Stimulated activated CD4-positive, alpha-beta T cell treated with anti-CD3 and anti-CD28 coated beads, Interleukin-15, amount 100 ng/mL, for 24 hours (primary cell): ENCODE measurements at places on chromosomes 6 and 20.

GRCh38 chr20:54711071-54711470, 235.7 kb downstream of the DOK5 start:
- no peak for DNase-seq

DNA sequence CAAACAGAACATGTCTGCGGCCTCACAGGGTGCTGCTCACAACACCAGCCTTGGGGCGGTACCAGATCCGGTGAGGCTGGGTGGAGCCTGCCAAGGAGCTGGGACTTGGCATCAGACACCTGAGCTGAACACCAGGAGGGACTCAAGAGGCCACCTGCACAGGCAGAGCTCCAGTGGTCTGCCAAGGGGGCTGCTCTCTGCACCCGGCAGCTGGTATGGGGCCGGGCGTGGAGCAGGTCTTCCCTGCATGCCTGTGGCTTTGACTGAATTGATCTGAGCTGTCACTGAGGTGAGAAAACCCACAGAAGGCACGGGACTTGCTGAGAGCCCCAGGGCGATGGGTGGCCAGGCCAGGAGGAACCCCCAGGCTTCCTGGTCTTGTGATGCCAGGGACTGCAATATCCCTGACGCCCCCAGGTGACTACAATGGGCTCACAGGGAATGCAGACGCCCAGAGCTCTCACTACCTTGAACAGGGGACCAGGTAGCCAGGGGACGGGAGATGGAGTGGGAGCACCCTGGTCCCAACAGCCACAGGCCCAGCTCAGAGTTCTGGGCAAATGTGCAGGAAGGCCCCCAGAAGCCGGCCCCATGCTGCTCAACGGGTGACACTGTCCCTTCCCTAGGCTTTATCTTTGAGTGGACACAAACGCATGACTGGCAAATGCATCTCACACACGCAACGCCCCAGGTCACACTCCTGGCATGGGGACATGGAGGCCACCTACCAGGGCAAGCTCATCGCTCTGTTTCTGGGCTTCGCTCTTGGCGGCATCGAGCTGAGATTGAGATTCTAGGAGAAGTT, 48.2 kb downstream of the DSTN start:
- no peak for DNase-seq

GRCh38 chr6:121686611-121687023, 251.2 kb downstream of the GJA1 start:
- no peak for DNase-seq

DNA sequence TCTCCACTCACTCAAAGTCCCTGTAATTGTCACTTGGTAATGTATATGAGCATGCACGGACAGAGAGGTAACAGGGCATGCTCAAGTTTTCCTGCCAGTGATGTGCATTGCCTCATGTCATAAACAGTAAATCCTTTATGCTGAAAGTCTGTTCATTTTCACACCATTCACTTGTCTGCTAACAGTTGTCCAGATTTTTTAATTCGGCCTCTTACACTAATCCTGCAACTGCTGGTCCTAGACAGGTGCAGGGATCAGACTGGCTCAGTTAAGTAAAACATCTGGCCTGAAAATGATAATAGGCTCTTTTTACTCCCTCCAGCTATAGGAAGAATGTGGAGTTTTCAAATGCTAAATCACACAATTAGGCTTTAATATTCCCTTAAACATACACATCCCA, 185.4 kb upstream of the VGLL2 start:
- no peak for DNase-seq
